ENCODE measurements at places on chromosomes 4 and X.

DNA sequence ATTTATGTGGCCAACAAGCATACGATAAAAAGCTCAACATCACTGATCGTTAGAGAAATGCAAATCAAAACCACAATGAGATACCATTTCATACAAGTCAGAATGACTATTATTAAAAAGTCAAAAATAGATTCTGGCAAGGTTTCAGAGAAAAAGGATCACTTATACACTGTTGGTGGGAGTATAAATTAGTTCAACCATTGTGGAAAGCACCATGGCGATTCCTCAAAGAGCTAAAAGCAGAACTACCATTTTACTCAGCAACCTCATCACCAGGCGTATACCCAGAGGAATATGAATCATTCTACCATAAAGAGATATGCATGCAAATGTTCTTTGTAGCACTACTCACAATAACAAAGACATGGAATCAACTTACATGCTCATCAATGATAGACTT is 478.7 kb upstream of the GALNTL6 start:
- no peak for DNase-seq

- no peak for DNase-seq
Measured at GRCh38 chr4:55078987-55079386, 46.4 kb downstream of the KDR start.

- DNase-seq, result no peak
Measured at GRCh38 chr4:117889978-117890377, 144.3 kb upstream of the NDST3 start.

- DNase-seq, result peak; percentile 66
Measured at GRCh38 chr4:40856840-40857362, 107.1 kb downstream of the NSUN7 start.

GRCh38 chrX:49282647-49283011 is 13.0 kb downstream of the PPP1R3F start:
- no peak for DNase-seq

- no peak for DNase-seq
Measured at GRCh38 chr4:75545526-75545925, 10.3 kb upstream of the ODAPH start.

DNA sequence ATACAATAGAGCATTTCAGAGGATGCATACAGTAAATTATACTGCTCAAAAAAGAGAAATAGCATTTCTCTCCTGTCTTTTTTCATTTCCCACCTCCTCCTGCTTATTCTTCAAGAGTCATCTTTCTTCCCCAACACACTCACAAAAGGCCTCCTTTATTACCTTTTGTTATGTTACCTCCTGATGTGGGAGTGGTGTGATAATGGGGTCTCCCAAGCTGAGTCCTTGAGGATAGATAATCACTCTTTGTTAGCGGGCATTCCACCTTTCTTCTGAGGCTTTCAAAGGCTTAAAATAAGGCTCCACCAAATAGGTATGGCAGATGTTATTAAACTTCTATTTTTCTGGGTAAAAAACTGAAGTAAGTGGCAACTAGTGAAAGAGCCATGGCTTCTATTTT is 159.8 kb downstream of the CPEB2 start:
- no peak for DNase-seq

- no peak for DNase-seq
Measured at GRCh38 chrX:127259742-127260141, 440.2 kb downstream of the PRR32 start.

DNA sequence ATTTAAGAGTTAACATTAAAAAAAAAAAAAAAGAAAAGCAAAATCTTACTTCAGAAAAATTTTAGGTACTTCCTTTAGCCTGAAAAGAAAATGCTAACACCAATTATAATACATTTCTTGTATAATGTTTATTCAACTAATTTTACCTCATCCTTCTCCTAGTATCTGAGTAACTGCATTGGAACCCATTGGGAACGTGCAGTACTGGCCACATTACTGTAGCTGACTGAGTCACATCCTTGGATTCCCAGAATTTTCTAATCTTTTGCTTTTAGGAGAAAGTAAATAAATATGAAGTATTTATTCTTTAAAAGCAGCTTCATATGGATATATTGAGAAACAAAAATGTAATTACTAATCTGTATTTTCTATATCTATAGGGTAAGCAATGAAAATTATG is 82.6 kb upstream of the SLITRK2 start:
- DNase-seq, result no peak

- DNase-seq, result no peak
Measured at GRCh38 chrX:115949900-115950822, 220.4 kb upstream of the AGTR2 start.

- DNase-seq, result no peak
Measured at GRCh38 chr4:109875106-109875505, 27.2 kb downstream of the LRIT3 start.

- no peak for DNase-seq
Measured at GRCh38 chr4:145177511-145177905, 2.9 kb downstream of the OTUD4 start.

- DNase-seq, result no peak
Measured at GRCh38 chrX:140725500-140725899, 15.9 kb downstream of the LINC00632 start.

DNA sequence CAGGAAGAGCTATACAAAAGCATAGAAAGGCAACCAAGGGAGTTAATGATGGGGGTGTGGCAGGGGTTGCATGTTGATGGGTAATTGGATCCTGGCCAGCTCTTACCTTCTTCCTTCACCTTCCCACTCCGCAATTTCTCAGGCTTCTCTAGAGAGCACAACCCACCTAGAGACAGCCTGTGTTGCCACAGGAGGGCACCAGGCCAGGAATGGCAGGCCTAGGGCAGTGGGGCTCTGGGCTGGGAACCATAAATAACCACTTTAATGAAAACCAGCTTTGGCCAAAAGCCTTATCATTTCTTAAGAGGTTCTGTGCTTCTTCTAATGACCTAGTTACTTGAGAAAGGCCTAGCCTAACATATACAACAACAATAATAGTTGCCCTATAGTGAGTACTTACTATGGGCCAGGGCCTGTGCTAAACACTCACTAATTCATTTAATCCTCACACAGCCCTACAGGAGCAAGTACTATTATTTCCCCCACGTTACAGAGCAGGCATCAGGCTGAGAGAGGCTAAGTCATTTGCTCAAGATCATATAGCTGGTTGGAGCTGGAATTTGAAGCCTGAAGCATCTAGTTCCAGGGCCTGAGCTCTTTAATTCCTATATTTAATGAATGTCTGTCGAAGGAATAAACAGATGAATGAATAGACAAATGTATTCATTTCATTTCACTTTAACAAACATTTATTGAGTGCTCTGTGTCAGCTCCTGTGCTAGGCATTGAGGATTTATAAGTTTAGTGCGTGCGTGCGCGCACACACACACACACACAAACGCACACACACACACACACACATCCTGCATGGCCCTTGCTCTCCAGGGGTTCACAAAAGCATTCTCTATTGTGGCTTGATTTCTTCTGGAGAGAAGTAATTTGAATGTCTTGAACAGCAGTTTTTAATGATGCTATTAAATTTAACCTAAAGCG is 66.8 kb downstream of the RTL9 start:
- DNase-seq, result no peak

DNA sequence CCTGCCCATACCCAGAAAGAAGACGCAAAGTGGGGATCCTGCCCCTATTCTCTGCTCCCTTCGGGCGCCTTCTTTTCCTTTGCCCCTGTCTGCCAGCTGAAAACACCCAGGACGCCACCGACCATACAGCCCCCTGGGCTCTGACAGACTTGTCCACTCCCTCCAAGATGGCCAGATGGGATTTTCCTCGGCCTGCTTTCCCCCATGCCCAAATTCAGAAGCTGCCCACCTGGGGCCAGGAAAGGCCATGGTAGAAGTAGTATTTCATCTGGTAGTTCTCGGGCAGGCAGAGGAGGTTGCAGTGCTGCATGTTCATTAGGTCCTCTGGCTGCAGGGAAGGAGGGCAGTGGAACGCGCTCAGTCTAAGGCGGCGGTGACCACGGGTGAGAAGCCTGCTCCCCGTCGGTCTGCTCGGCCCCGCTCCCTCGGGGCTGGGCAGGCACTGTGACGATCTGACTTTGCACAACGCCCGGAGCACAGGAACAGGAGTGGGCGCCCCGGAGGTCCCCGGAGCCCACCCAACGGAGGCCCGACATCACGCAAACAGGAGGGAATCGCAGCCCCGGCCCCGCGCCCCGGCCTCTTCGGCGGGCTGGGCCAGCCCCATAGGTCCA is 582 bp downstream of the NAA10 start:
- DNase-seq, result no peak

DNA sequence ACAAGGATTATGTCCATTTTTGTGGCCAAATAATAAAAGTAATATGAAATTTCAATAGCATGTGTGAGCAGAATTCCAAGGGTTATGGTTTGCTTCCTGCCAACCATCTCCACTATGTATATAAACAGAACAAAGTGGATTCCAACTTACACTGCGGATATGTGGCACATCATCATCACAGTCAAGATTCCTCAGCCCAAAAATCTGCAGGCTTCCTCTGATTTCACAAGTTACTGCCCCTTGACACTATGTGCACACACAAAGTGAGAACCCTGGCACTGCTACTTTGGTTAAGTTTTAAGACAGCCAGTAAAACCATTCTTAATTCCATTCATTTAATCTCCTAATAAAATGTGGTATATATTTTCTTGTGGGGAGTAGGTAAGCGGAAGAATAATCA is 76.4 kb downstream of the LEF1 start:
- DNase-seq, result no peak

- no peak for DNase-seq
Measured at GRCh38 chr4:88063634-88064296, 56.3 kb downstream of the PKD2 start.

GRCh38 chr4:102733084-102733483 is 27.7 kb downstream of the MANBA start:
- DNase-seq, result no peak

DNA sequence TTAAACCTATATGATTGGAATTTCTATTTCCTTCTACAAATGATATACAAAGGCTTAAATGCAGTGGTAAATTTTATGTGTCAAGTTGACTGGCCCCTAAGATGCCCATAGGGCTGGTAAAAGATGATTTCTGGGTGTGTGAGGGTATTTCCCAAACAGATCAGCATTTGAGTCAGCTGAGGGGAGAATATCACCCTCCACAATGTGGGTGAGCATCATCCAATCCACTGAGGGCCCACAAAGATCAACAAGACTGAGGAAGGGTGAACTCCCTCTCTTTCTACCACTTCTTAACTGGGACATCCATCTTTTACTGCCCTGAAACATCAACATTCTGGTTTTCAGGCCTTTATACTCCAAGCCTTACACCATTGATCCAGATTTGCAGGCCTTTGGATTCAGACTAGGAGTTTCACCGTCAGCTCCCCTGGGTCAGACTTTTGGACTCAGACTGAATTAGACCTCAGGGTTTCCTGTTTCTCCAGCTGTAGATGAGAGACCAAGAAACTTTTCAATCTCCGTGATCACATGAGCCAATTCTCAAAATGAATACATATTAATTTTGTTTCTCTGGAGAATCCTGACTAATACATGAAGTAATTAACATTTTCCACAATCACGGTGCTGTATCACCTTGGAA is 1020.7 kb upstream of the SLIT2 start:
- no peak for DNase-seq

- peak; percentile 22 for DNase-seq
Measured at GRCh38 chr4:76251441-76252270, at the start of gene FAM47E. Gene FAM47E, plus strand, starts transcription at chr4:76251721. Its CDS starts 26 bp downstream, at chr4:76251747.

- no peak for DNase-seq
Measured at GRCh38 chrX:22686138-22686541, 313.6 kb upstream of the DDX53 start.

DNA sequence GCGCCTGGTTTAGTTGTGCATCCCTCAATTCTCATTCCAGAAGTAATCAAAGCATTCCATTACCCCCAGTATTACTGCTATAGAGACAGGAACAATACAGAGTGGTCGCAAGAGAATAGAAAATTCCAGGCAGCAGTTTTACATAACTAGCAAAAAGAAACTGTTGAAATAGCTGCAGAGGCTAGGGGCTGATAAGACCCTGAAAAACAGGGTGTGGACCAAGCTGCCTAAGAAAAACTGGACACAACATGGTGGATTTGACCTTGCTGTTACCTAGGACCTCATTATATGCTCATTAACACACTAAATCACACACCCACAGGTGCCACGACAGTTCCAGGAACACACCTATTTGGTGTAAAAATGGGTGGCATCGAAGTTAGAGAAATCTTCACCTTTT is 15.4 kb downstream of the EPGN start:
- no peak for DNase-seq

GRCh38 chr4:38867478-38868058 is at the start of gene FAM114A1:
Gene FAM114A1, plus strand, starts transcription at chr4:38867806. Its CDS starts 10,273 bp downstream, at chr4:38878079.
- DNase-seq, result peak; percentile 71

DNA sequence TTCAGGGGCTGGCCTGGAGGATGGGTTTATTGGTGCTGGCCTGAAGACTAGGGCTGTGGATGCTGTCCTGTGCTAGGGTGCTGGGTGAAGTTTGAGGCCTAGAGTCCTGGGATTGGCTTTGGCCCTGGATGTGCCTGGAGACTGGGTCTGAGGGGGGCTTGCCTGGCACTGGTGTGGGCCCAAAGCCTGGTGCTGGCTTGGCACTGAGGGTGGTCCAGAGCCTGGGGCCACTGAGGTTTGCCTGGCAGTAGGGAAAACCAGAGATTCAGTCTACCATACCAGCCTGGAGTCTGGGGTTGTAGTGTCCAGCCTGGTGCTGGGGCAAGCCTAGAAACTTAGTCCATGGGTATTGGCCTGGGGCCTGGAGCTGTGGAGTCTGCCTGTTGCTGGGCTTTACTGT is 16.6 kb downstream of the BMP15 start:
- DNase-seq, result no peak

DNA sequence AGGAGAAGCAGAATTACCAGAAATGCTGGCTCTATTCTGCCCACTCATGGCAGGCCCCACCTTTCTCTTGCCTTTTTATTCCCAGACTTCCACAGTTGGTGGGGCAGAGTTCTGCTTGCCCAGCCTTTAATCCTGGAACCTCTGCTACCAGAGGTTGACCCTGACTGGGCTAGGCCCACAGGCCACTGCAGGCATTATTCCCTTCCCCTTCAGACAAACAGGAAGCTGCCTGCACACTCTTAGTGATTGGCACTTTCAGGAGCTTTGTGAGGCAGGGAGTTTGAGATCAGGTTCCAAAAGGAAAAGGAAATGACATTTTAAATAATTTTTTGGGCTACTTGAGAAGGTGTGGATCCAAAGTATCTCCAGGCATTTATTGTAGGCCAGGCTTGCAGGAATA is 18.8 kb downstream of the MSN start:
- DNase-seq, result no peak

DNA sequence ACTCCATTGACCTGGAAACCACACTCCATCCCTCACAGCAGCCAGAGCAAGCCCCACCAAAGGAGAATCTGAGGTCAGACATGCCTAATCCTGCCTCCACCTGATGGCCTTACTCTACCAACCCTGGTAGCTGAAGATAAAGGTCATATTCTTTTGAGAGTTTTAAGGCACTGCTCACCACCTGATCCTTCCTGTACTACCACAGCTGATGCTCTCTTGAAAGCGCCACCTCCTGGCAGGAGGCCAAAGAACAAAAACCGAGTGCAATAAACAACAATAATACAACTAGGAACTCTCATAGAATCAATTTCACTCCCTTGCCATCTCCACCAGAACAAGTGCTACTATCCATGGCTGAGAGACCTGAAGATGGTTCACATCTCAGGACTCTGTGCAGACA is 301.6 kb downstream of the NAF1 start:
- no peak for DNase-seq

- DNase-seq, result no peak
Measured at GRCh38 chr4:3655963-3656362, 110.2 kb upstream of the ADRA2C start.

- no peak for DNase-seq
Measured at GRCh38 chrX:103343105-103343504, 13.1 kb downstream of the TCEAL7 start.

GRCh38 chr4:163603257-163603656 is 108.8 kb downstream of the TMA16 start:
- no peak for DNase-seq

Measured in GM19239 (cell line).